ENCODE measurements at places on chromosomes 1 and 21. TPM values are rescaled to one million over a fixed set of nuclear protein-coding genes. Genes with fewer than 3 reads are reported as not detected.

Gene DNALI1
- total RNA-seq = 0.02 TPM

Gene NEGR1
- not detected for total RNA-seq

Gene CXADR
- 17.6 TPM for total RNA-seq

Gene SAMSN1
- total RNA-seq = not detected

Gene ADORA3
- not detected for total RNA-seq
